IMR-90 (cell line): ENCODE measurements at places on chromosomes 2 and 18. TPM values are rescaled to one million over a fixed set of nuclear protein-coding genes. Genes with fewer than 3 reads are reported as not detected.

- DNase-seq = no peak
These were observed 515.8 kb downstream of the GALR1 start for GRCh38 chr18:77765468-77765867.

GRCh38 chr18:2281523-2282199 is 289.6 kb downstream of the METTL4 start:
- DNase-seq = no peak

DNA sequence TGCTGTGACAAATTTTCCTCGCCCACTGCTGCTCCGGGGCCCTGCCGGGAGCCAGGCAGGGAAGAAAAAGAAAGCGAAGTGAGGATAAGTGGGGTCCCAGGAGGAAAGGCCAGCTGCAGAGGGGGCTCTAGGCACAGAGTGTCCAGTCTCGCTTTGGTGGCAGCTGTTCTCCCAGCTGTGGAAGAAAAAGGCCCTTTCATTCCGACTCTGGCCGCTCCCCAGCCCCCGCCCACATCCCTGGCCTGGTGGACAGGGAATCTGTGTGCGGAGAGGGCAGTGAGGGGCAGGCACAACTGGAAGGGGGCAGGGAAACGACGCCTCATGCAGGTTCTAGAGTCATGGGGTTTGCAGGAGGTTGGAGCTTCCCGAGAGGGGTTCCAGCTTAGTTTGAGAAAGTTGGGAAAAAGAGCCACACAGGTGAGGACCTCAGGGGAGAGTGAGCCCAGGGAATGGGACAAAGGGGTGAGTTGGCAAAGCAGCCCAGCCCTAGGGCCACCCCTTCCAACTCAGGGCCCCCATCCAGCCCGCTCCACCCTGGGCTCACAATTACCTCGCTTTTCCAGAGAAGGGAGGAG is 1.8 kb downstream of the RTKN start:
- DNase-seq = peak; percentile 46

DNA sequence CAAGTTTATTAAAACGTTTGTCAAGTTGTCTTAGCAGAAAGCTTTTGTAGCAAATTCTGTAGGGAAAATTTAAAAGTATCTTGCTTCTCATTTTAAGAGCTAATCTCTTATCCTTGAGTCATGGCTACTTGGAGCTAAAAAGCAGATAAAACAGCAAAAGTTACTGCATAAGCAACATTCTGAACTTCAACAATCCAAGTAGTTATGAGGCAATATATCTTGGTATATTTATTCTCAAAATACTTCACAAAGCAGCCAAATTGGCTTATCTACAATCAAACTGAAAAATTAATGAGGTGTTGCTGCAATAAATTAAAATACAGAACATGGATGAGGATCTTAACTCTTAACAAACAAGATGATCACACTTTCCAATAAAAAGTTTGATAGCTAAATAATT is 306.5 kb downstream of the PIEZO2 start:
- no peak for DNase-seq

DNA sequence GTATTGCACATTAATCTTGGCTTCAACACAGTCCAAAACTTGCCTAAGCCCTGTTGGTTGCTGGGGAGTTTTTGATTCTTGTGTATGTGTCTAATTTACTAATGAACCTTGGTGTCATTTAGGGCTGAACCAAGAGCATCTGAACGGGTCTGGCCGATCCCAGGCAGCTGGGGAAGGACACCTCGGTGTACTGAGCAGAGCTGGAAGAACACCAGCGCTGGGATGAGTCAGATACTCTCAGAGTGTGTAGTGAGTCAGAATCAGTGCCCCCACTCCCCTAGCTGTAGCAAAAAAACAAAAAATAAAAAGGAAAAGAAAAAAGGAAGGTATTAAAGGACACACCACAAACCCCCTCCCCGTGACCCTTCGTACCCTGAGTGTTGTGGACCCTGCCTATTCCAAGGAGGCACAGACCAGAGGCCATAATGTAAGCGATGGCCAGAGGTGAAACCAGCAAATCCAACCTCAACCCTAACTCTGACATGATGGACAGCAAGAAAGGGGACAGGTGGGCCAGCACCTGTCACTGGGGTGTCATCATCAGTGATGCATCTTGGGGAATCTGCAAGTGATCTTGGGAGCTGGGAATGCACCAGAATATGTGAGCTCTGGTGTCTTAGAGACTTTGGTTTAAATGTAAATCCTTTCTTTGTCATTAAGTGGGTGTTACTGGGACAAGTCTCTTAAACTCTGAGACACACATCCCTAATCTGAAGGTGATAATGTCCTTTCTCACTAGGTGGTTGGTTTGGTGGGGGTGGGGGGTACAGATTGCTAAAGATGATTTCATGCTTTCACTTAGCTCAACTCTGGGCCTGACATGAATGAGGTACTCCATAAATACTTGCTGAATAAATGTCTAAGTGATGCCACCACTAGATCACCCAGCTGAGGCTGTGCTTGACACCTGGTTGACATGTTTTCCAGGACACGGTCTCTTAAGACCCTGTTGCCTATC is 34.2 kb upstream of the NCOA1 start:
- peak; percentile 84 for DNase-seq

DNA sequence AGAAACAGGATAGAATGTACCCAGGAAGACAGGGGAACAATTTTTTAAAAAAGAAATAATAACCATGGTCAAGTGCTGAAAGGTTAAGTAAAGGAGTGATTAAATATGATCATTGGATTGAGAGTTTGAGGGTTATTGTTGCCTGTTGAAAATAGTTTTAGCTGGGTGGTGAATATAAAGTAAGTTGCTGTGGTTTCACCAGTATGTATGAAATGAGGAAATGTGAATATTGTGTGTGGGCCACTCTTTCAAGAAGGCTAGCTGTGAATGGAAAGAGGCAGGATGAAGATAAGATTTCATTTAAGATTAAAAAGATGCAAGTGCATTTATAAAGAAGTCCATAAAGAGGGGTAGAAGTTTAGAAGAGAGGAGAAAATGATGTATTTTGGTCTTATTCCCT is 53.8 kb downstream of the GULP1 start:
- DNase-seq = peak; percentile 27

DNA sequence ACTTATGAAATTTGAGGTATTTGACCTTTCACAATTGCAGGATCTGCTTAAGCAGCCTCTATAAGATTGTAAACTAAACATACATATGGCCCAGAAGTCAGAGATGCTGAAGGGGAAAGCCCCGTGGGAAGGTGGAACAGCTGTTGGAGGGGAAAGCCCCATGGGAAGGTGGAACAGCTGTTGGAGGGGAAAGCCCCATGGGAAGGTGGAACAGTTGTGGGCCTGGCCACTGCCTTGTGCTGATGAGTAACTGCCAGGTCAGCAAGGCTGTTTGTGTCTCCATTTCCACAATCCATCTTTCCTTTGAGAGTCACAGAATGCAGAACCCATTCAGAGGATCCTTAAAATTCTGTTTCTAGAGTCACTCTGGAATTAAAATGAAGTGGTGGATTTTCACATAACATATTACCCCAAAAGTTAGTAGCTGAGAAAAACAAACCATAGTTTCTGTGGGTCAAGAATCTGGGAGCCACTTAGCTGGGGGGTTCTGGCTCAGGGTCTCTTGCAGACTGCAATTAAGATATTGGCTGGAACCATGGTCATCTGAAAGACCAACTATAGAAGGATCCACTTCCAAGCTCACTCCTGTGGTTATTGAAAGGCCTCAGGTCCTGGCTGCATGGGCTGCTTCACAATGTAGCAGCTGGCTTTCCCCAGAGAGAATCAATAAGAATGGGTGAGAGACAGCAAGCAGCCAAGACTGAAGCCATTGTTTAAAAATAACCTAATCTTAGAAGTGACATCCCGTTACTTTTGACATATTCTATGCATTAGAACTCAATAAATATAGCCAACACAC is 86.6 kb upstream of the CAVIN2 start:
- DNase-seq = peak; percentile 85

Gene RESP18
- total RNA-seq = not detected in 2 replicates

Gene CENPA
- total RNA-seq = 7.7 and 10.0 TPM in 2 replicates

Gene ALPP
- total RNA-seq = not detected in 2 replicates

Gene SKOR2
- total RNA-seq = not detected in 2 replicates
